ENCODE measurements at places on chromosomes 1 and 21.

DNA sequence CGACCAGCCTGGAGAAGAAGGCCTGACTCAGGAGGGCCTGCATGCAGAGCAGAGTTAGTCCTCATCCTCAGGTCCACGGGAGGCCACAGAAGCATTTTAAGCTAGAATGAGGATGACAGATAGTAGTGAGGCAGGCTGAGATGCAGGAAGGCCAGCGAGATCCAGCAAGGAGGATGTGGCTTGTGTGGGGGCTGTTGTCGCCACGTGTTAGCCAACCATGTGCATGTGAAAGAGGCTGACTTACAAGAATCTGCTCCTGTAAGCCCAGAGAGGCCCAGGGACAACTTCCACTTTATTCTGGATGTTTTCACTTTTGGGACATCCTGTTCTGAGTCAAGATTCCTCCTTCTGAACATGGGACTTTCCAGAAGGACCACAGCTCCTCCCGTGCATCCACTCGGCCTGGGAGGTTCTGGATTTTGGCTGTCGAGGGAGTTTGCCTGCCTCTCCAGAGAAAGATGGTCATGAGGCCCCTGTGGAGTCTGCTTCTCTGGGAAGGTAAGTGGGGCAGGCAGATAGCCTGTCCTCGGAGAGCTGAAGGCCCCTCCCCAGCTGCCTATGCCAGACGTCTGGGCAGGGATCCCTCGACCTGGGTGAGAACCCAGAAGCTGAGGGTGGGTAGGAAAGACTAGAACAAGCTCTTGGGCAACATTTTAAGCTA lies at the start of gene SLAMF8:
Gene SLAMF8, plus strand, starts transcription at position 433 of the 661 bp plus-strand sequence. Its CDS starts 26 bp downstream, at position 459.
- no peak for DNase-seq

DNA sequence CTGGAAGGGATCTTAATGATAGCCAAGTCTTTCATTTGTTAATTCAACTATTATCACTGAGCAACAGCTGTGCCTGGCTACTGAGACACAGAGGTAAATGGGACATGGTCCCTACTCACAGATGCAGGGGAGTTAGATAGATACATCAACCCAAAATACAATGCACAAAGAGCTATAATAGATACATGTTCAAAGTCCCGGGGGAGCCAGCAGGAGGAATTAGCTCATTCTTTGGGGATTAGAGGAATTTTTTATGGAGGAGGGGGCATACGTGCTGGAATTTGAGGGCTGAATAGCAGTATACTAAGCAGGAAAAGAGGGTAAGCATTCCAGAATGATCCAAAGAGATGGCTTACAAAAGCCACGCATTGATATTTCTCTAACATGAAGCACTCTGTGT lies 34.6 kb downstream of the C8B start:
- DNase-seq: no peak

DNA sequence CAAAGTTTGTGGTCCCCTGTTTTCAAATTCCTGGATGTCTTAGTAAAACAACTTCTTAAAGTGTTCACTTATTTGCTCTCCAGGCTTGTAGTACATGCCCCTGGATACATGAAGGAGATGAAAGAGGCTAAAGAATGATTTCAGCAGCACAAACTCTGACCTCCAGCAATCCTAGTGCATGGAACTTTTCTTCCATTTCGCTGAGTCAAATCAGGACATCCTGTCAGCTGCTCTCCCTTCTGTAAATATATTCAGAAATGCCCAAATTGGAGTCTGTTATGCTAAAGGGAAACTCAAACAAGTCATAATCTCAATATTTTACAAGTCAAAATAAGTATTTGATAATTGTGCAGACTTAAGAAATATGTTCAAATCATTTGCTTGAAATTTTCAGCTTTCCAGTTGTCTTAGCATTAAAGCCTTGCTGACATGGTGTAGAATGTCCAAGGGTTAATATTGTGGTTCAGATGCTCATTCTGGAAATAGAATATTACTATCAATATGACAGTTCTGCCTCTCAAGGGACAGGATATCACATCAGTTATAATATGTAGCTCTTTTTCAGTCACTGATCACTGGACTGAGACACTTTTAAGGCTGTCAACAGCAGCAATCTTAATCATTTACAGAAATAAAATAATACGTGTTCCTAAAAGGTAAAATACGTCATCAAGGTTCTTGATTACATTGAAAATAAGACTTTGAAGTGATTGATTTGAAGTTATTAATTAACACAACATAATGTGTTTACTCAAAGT lies 1157.3 kb downstream of the PLA2G4A start:
- no peak for DNase-seq

DNA sequence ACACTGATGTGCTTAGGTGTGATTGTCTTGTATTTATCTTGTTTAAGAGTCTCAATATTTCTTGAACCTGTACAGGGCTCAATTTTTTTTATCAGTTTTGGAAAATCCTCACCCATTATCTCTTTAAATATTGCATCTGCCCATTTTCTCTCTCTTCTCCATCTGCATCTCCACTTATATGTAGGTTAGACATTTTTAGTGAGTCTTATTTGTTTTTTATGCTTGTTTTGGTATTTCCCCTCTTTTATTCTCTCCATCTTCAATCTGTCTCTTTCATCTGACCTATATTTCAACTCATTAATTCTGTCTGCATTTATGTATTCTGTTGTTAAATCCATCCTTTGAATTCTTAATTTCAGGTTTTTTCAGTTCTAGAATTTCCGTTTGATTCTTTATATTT lies 32.9 kb upstream of the SHCBP1L start:
- DNase-seq: no peak

DNA sequence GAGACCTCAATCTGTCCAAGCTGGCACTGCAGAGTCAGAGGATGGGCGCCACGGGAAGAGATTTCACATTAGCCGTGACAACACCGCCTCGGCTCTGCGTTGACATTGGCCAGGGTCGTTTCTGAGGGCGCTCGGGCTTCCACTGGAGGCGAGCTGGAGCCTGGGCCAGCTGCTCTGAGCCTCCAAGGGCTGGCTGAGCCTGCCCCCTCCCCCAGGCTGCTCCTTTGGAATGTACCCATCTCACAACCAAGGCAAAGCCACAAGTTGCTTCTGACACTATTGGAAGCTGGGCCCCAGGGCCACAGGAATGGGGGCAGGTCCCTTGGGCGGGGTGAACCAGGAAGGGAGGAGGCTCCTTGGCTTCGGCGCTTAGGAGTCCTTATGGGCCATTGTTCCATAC lies 12.7 kb downstream of the GPR3 start:
- no peak for DNase-seq

DNA sequence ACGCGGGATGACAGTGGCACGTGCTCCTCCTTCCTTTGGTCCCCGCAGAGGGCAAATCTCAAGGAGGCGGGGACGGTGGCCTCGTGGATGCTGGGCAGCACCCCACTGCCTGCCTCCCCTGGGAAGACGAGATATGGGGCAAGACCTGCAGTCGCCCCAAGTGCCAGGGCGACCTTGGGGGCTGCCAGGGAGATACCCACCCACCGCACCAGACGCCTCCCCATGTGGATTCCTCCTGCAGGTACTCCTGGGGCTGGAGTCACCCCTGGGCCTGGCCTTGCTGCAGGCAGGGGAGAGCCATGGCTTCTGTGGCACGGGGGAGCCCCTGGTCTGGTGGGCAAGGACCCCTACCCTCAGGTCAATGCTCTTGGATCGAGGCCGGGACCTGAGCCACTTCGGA lies 5.9 kb upstream of the AURKAIP1 start:
- no peak for DNase-seq

DNA sequence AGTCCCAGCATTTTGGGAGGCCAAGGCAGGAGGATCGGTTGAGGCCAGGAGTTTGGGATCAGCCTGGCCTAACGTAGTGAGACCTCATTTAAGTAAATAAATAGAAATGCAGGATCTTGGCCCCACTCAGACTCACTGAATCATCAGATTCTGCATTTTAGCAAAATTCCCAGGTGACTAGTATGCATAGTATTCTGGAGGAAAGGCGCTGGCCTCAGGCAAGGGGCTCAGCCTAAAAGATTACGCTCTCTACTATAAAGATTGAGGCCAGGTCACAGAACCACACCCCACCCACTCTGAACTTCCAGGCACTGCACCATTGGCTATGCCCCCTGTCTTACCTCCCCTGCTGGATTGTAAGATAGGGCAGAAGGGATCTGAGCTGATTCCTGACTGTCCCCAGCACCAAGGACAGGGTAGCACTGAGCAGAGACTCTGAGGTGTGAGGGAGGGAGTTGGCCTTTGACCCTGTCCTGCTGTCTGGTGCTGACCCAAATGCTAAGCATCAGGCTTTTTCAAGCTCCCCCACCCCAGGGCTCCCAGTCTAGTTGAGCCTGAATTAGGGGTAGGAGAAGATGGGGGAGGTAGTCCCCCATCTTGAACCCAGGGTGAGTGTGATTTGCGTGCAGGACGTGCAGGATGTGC lies 2.7 kb downstream of the FOXE3 start:
- no peak for DNase-seq

DNA sequence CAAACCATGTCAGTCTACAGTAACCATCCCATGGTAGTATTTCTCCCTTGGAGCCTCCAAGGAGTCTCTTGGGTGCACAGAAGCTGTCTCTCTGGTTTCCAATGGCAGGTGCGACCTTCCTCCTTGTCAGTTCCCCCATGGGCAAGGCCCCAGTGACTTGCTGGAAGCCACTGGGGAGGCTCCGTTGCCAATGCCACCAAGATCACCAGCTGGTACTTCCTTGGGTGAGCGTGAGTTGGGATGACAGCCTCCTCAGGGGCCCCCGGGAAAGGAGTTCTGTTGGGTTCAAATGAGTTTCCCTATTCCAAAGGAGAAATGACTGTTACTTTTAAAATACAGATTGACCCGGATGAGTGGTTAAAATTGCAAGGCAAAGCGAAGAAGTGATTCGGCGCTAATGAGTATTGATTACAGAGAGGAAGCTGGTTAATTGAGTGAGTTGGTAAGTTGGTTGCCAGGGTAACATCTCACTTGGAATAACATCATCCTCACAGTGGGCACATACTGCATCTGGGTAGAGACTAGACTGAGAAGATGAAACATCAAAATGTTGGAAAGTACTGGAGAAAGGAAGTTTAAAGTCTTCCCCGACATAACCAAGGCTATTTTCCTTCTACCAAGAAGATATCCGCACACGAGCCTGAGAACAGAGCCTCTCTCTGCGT lies 53.0 kb upstream of the LAPTM5 start:
- no peak for DNase-seq

- no peak for DNase-seq
Measured at GRCh38 chr21:17829472-17829871, 10.3 kb upstream of the C21orf91 start.

DNA sequence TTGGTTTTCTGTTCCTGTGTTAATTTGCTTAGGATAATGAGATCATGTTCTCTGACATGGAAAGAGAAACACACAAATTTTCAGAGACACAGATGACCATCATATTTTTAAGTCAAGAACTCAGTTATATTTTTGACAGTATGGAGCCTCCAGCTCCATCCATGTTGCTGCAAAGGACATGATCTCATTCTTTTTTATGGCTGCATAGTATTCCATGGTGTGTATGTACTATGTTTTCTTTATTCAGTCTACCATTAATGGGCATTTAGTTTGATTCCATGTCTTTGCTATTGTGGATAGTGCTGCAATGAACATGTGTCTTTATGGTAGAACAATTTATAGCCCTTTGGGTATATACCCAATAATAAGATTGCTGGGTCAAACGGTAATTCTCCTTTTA lies 47.0 kb downstream of the DDR2 start:
- no peak for DNase-seq

DNA sequence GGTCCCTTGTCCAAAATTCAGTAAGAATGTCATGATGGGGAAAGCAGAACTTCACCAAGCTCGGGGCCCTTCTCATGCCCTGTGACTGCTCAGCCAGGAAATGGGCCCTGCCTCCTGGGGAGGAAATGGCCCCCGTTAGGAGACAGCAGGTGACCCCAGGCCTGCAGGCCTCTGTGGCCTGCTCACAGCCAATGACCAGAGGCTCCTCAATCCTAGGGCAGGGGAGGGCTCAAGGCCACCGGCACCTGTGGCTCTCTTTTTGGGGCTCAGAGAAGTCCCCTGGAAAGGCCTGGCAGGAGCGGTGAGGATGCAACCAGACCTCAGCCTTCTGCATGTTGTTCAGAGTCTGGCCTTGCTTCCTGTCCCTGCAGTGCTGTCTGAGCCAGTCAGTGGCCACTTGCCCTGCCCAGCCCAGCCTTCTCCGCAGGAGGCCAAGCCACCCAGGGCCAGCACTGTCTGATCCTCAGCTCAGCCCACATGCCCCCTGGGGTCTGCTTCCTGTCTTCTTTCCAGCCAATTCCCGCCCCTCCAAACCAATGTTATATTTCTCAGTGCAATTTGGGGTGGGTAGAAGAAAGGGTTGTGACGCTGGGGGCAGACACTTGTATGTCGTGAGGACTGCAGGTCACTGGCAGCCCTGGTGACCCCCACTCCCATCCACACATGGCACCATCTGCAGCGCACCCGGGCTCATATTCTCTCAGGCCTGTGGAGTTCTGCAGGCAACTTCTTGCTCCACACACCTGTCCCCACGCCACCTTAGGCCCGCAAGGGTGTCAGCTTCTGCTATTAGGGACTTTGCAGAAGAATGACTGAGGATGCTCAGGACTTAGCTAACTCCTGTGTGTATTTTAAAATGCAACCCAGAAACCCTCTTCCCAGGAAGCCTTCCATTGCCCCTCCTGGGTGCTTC lies 83.6 kb downstream of the ITPKB start:
- DNase-seq: no peak

DNA sequence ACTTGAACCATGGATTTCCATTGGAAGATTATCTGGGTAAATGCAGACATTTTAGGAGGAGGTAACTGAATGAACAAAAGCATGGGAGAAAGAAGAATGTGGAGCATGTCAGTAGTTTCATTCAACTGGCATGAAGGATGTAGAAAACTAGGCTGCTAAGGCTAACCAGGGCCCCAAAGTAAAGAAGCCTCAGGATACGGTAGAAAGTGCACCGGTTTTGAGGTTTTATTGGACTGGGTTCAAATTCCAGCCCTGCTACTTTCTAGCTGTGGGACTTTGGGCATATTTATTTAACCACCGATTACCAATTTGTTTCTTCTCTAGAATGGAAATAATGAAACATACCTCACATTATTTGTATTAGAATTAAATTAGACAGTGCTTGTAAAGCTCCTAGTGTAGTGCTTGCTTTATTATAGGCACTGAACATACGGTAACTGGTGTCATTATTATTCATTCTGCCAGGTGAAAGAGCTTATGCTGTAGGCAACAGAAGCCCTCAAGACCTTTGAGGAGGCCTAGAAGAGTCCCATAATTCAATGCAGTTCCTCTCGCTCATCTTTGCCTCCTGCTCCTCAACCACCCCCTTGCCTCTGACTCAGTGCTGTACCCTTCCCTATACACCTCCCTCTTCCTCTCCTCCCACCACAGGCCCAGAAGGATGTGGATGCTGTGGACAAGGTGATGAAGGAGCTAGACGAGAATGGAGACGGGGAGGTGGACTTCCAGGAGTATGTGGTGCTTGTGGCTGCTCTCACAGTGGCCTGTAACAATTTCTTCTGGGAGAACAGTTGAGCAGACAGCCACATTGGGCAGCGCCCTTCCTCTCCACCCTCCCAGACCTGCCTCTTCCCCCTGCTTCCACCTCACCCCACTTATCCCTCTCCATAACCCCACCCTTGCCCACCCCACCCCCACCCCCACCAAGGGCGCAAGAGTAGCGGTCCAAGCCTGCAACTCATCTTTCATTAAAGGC lies 2.5 kb upstream of the CHTOP start:
- no peak for DNase-seq

DNA sequence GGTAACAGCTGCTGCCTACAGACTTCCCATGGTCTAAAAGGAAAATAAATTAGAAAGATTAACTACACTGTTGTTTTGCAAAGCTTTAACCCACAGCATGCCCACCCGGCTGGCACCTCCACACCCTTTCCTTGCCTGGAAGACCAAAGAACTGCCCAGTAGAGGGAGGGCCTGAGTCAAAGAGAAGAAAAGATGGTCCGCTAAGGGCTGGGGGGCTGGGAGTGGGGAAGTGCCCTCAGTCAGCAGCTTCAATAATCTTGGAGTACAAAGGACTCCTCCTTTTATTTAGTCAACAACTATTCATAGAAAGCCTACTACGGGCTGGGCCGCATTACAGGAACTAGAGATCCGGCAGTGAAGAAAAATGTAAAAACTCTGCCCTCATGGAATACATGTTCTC lies 40.6 kb downstream of the ERI3 start:
- DNase-seq: no peak

Data from activated naive CD4-positive, alpha-beta T cell treated with anti-CD3 and anti-CD28 coated beads, Interleukin-2, amount 50 U/mL, for 16 hours (primary cell).